ENCODE measurements at places on chromosomes 7 and 10. TPM values are rescaled to one million over a fixed set of nuclear protein-coding genes. Genes with fewer than 3 reads are reported as not detected.
A peak's percentile ranks its signal among the peaks of the same experiment; 100 is the strongest.

The ANXA7 gene
- 171 TPM for total RNA-seq

The MEST gene
- 5.8 TPM for total RNA-seq

The VSIR gene
- total RNA-seq, result 125 TPM

The HTRA1 gene
- total RNA-seq, result not detected

The MMRN2 gene
- total RNA-seq, result not detected

The CPEB3 gene
- total RNA-seq, result 2.5 TPM

The ZPBP gene
- total RNA-seq, result not detected

The ITIH5 gene
- total RNA-seq, result not detected

The OR6V1 gene
- not detected for total RNA-seq

The NOS3 gene
- 15.7 TPM for total RNA-seq

DNA sequence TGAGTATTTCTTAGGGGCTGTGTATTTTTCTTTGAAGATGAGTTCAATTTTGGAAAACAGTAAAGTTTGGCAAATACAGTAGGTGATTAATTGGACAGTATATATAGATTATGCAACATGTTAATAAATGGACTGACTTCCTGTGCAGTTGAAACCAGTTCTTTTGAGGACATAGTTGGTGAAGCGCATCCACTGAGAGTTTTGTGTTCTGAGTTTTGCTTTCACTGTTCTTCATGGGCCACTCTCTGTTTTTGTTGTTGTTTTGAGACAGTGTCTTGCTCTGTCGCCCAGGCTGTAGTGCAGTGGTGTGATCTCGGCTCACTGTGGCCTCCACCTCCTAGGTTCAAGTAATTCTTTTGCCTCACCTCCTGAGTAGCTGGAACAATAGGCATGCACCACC lies 109.0 kb downstream of the SDHAF3 start:
- no peak overlapping the region for H3K27ac ChIP-seq
- H3K36me3 ChIP-seq, result no peaks in the 10 kb centered on the region

DNA sequence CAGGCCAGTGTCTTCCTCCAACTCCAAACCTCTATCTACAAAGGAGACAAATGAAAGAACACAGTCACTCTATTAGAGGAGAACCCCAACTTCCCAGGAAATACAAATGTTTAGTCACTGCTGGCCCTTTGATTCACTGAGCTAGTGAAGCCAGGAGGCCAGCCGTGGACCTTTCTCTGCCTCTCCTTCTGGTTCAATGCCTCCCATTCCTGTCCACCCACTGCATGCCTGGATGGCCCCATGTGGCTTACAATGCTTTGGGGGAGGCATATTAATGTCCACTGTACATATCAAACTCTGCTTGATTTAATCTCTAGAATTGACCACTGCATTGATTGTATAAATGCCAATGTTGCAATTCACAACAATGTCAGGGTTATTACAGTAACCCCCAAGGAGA lies 687.3 kb downstream of the KCNMA1 start:
- no peak for DNase-seq
- H3K36me3 ChIP-seq, result no peaks in the 10 kb centered on the region
- no peaks in the 10 kb centered on the region for H3K27me3 ChIP-seq
- no peak overlapping the region for H3K4me3 ChIP-seq
- no peaks in the 10 kb centered on the region for H3K4me1 ChIP-seq

DNA sequence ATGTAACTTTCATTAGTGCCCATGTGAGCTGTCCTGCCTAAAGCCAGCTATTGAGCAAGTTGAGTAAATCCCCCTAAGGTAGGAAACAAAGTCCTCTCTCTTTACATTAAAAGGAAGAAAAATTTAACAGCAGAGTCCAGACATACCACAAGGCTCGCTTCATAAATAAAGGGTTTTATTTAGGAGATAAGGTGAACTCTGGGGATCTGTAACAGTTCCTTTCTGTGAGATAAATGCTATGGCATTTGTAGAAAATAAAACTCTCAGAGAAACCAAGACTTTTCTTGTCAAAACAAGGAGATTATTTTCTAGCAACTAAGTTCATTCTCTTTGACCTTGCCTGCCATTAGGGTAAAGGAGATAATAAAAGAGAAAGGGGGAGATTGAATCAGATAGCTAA lies 32.3 kb upstream of the LYZL1 start:
- no peak overlapping the region for H3K4me3 ChIP-seq
- H3K36me3 ChIP-seq, result no peaks in the 10 kb centered on the region
- no peak for DNase-seq
- no peaks in the 10 kb centered on the region for H3K4me1 ChIP-seq
- peaks cover 3% of the 10 kb centered on the region for H3K27me3 ChIP-seq
- H3K27ac ChIP-seq, result no peak overlapping the region

DNA sequence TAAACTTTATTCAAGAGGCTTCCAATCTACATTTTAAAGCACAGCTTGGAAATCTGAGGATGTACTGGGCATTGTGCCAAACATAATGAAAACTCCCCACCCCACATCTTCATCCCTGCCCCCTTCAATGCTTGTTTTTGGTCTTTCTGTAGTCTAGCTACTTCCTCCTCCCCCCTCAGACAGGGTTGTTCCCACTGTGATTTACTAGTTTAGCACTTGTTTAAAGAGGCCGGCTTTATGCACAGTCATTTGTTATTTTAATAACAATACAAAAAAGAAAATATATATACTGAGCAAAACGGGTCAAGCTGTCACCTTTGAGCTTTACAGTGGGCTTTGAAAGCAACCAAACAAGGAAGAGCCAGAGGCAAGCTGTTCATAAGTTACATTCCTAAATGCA lies 132.6 kb downstream of the CHRM2 start:
- no peaks in the 10 kb centered on the region for H3K36me3 ChIP-seq
- no peak overlapping the region for H3K4me3 ChIP-seq
- no peaks in the 10 kb centered on the region for H3K27me3 ChIP-seq
- H3K4me1 ChIP-seq, result no peaks in the 10 kb centered on the region
- no peak for DNase-seq

DNA sequence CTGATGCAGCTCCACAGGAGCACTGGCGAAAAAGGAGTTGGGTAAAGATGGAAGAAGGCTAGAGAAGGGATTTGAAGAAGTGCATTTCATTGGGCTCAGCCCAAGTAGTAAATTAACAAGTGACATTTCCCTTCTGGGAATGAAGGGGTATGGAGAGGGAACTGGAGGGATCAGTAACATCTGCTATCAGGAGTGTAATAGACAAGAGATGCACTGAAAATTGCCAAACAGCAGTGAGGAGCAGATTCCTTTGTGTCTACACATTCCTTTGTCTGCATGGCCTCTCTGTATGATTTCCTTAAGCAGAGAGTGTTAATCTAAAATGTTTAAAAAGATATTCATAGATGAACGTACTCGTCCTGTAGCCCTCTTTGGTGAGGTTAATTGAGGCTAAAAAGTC lies 148.2 kb upstream of the FERD3L start:
- no peak overlapping the region for H3K4me3 ChIP-seq
- H3K27me3 ChIP-seq, result no peaks in the 10 kb centered on the region
- H3K4me1 ChIP-seq, result no peaks in the 10 kb centered on the region
- no peak overlapping the region for H3K27ac ChIP-seq

- no peak for DNase-seq
- H3K27me3 ChIP-seq, result no peaks in the 10 kb centered on the region
Measured at GRCh38 chr10:34628174-34628796, 186.8 kb downstream of the PARD3 start.

GRCh38 chr10:130411496-130412085 lies 275.4 kb downstream of the GLRX3 start:
- peaks cover under 1% of the 10 kb centered on the region for H3K27me3 ChIP-seq
- no peak overlapping the region for H3K27ac ChIP-seq
- H3K4me3 ChIP-seq, result no peak overlapping the region
- DNase-seq, result no peak

DNA sequence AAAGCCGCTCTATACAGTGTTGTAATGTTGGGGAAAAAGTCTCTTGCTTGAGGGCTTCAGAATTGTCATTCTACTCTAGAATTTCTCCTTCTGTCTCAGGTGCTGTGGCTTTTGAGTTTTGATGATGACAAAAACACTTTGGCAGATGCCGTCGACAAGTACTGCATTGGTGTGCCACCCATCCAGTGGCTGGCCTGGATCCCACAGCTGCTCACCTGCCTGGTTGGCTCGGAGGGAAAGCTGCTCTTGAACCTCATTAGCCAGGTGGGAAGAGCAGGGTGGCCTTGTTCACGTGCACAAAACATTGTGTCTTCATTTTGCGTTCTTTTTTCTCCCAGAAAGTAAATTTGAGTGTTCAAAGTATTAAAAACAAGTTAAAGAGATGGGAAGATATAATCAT lies 112.0 kb downstream of the TRRAP start:
- H3K27ac ChIP-seq, result no peak overlapping the region
- no peak for DNase-seq

DNA sequence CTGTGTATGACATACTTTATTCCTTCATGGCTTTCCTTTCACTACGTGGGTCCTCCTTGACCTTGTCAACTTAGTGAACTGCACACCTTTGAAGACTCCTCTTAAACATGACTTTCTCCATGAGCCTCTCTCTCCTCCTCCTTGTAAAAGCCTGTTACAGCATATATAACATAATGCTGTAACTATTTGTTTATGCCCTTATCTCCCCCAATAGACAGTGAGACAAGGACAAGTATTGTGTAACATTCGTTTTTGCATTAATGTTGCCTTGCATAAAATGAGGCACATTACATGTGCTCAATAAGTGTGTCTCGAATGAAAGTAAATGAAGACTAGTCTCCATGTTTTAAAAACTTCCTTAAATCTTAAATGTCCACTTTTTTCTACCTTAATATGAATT lies 4.3 kb upstream of the LAMB1 start:
- H3K4me1 ChIP-seq, result peaks cover 3% of the 10 kb centered on the region
- H3K27me3 ChIP-seq, result peaks cover 46% of the 10 kb centered on the region
- no peak for DNase-seq
- no peaks in the 10 kb centered on the region for H3K36me3 ChIP-seq
- H3K4me3 ChIP-seq, result no peak overlapping the region

GRCh38 chr10:78804411-78805032 lies 264.2 kb upstream of the ZMIZ1 start:
- no peak overlapping the region for H3K27ac ChIP-seq
- H3K4me1 ChIP-seq, result no peaks in the 10 kb centered on the region
- H3K4me3 ChIP-seq, result no peak overlapping the region
- no peaks in the 10 kb centered on the region for H3K27me3 ChIP-seq
- no peak for DNase-seq

GRCh38 chr10:103630156-103630555 lies 136.7 kb downstream of the NEURL1 start:
- no peak for DNase-seq
- H3K4me3 ChIP-seq, result no peak overlapping the region
- no peaks in the 10 kb centered on the region for H3K27me3 ChIP-seq
- peaks cover 5% of the 10 kb centered on the region for H3K4me1 ChIP-seq
- no peak overlapping the region for H3K27ac ChIP-seq

DNA sequence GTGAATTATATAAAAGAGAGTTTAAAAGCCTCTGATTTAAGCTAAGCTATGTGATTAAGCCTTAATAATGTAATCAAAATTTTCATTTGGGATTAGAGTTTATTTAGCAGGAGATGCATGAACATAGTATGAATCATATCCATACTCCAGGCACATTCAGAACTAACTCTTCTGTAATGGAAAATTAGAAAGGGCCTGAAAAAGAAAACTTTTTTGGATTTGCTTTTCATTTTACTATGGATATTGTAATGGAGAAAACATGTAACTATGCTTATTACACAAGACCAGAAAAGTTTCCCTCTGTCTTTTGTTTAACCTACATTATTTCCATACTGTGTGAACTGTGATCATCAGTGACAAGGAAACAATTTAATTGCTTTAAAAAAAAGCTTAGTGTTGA lies 22.0 kb downstream of the TES start:
- DNase-seq, result no peak
- H3K27me3 ChIP-seq, result no peaks in the 10 kb centered on the region
- H3K27ac ChIP-seq, result peak overlapping the region; percentile 66
- peaks cover 38% of the 10 kb centered on the region for H3K4me1 ChIP-seq

DNA sequence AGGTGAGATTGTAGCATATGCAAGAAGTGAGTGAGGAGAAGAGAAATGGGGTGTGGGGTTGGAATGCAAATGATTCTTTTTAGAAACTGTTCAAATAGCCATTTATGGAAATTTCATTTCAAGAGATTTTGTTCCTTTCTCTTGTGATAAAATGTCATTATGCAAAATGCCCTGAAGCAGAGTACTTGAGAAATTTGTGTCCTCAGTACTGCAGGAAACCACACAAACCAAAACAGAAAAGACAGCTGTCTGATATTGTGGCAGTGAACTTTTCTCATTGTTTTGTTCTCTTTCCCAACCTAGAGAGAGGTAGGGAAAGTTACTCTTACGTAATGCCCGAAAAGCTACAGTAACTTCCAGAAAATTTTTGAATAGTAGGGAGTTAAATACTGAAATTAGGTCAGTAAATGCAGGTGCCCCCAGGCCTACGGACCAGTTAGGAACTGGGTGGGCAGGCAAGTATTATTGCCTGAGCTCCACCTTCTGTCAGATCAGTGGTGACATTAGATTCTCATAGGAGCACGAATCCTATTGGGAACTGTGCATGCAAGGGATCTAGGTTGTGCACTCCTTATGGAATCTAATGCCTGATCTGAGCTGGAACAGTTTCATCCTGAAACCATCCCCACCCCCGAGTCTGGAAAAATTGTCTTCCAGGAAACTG lies 34.0 kb downstream of the DLD start:
- peak overlapping the region; percentile 21 for H3K27ac ChIP-seq
- peaks cover 63% of the 10 kb centered on the region for H3K36me3 ChIP-seq
- DNase-seq, result no peak
- peaks cover 22% of the 10 kb centered on the region for H3K4me1 ChIP-seq
- H3K4me3 ChIP-seq, result peak overlapping the region; percentile 1
- H3K27me3 ChIP-seq, result no peaks in the 10 kb centered on the region

DNA sequence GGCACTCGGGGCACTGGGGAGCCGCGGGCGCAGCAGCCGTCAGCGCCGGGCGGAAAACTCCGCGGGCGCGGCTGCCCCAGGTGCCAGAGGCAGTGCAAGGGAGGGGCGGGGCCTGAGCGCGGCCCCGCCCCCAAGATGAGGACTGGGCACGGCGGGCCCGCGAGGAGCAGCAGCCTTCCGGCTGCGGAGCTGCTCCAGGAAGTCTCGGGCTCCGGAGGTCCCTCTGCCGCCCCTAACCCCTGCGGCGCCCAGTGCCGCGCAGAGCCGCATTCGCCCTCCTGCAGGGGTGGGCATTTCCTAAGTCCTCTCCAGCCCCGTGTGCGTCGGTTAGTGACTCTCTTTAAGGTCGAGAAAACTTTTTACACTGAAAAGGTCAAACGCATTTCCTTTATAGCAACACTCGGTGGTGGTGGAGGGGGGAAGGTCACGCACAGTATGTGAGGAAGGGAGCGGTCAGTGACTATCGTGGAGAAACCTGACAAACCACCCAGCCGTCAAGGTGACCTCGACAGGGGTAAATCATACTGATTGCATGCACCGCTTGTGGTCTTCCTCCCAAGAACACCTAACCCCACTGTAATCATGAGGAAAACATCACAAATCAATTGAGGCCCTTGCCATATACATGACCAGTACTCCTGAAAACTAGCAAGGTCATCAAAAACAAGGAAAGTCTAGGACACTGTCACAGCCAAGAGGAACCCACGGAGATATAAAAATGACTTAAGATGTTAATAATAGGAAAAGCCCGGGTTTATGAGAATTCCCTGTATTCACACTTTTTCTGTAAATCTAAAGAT lies at the start of gene ANXA11:
TSS of gene ANXA11 (minus strand) at position 61 of the 800 bp plus-strand sequence. CDS start 32,676 bp downstream, outside the sequence.
- peaks cover 22% of the 10 kb centered on the region for H3K36me3 ChIP-seq
- H3K4me1 ChIP-seq, result peaks cover 45% of the 10 kb centered on the region
- no peaks in the 10 kb centered on the region for H3K27me3 ChIP-seq
- peak within 1 kb of the TSS; percentile 94 for H3K27ac ChIP-seq

- DNase-seq, result no peak
- H3K4me3 ChIP-seq, result no peak overlapping the region
- peaks cover 23% of the 10 kb centered on the region for H3K27me3 ChIP-seq
- H3K4me1 ChIP-seq, result no peaks in the 10 kb centered on the region
- no peak overlapping the region for H3K27ac ChIP-seq
Measured at GRCh38 chr10:43965918-43966570, 317.4 kb upstream of the ZNF32 start.

- H3K36me3 ChIP-seq, result no peaks in the 10 kb centered on the region
- no peak overlapping the region for H3K4me3 ChIP-seq
- no peaks in the 10 kb centered on the region for H3K4me1 ChIP-seq
- no peak overlapping the region for H3K27ac ChIP-seq
Measured at GRCh38 chr7:28999427-28999826, 41.3 kb upstream of the TRIL start.

All from activated CD4-positive, alpha-beta T cell treated with anti-CD3 and anti-CD28 coated beads, Interleukin-2, amount 10 ng/mL, durations not matched to agents 24 days and 14 days (primary cell).